ENCODE measurements at places on chromosomes 2 and 18. TPM values are rescaled to one million over a fixed set of nuclear protein-coding genes. Genes with fewer than 3 reads are reported as not detected.
A peak's percentile ranks its signal among the peaks of the same experiment; 100 is the strongest.

DNA sequence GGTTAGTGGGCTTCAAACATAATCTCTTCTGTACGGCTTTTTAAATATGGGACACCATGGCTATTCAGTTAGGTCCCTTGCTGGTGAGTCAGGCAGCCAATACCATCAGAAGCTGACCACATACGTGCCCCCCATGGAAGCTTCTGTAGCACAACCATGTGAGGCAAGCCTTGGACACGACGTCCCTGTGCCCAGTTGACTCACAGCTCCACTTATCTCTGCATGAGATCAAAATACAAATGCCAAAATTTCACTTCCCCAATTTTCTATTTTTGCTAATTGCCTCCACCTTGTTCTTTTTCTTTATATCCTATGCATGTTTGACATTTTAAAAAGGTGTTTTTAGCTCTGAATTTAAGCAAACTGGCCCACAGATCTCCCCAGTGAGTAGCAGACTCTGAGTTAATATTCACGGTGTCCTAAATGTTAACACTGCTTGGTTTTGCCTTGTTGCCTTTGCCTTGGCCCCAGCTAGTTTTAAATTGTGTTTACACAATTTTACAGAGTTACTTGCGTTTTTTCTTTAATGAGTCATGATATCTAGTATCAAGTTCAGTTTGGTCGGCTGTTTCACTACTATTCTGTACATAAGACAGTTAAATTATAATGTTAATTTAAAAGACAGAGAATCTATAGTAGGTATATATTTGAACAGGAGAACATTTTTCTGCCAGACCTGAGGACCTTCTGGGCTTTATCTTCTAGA is 77.5 kb downstream of the CDCA7 start:
- no peak for DNase-seq

The FLACC1 gene
- 0.63 TPM for polyA plus RNA-seq

GRCh38 chr2:176507786-176508185 is 238.5 kb downstream of the MTX2 start:
- no peak for DNase-seq

The CHRND gene
- polyA plus RNA-seq = not detected

DNA sequence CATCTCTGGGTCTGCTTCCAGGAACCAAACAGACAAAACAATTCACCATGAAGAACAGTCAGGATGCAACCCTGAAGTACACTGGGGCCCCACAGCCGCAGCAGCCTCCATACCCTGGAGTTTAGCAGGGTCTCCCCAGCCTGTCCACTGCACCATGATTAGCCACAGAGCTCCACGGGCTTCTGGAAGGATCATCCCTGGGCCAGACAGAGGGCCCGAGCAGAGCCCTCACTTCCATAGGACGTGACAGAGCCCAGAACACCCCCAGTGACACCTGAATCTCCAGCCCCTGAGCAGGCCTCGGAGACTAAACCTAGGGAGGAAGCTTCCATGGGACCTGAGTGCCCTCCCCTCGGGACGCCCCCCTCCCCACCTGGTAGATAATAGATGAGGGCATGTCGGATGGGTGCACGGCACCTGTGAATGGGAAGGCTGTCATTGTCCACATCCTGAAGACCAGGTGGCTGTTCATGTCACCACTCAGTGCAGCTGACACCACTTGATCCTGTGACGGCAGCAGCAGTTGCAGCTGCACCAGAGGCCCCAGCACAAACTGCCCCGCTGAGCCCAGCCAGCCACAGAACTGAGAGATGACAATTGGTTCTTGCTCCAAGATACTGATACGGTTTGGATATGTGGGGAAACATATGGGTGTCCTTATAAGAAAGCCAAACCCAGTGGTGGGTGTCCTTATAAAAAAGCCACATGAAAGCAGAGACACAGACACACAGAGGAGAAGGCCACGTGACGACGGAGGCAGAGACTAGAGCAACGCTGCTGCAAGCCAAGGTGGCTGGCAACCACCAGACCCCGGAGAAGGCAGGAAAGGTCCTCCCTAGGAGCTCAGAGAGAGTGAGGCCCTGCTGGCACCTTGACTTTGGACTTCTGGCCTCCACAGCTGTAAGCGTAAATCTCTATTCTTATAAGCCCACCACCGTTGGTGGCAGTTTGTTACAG is 23.2 kb downstream of the KIF1A start:
- DNase-seq = no peak

- DNase-seq = no peak
These were observed 178.5 kb downstream of the HDAC4 start for GRCh38 chr2:239222312-239222660.

- DNase-seq = no peak
These were observed 122.5 kb downstream of the ARHGAP15 start for GRCh38 chr2:143251681-143252080.

- DNase-seq = no peak
These were observed 10.2 kb downstream of the MTA3 start for GRCh38 chr2:42578621-42579020.

GRCh38 chr2:45301307-45302277 is 292.3 kb upstream of the SIX2 start:
- no peak for DNase-seq

The NXPH2 gene
- polyA plus RNA-seq = not detected

- DNase-seq = no peak
These were observed 132.7 kb downstream of the PTGR3 start for GRCh38 chr18:75076286-75076685.

The UBE2F gene
- 38.3 TPM for polyA plus RNA-seq

DNA sequence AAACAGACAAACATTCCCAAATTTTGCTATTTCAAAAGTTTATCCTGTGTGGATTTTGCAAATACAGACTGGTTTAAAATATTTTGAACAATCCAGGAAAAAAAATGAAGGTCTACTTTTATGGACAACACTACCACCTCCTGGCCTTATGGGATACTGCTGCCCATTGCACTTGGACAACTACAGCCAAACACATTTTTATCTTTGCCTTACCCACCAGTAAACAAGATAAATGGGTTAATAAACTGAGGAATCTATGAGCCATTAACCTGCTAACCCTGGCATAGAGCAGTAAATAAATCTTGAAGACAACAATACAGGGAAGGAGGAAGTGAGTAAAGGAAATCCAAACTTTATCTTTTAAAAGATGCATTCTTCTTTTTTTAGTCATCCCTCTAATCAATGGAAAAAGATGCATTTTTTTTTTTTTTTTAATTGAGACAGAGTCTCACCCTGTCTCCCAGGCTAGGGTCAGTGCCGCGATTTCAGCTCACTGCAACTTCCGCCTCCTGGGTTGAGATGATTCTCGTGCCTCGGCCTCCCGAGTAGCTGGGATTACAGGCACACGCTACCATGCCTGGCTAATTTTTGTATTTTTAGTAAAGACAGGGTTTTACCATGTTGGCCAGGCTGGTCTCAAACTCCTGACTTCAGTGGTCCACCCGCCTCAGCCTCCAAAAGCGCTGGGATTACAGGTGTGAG is 2.1 kb upstream of the SPIRE1 start:
- DNase-seq = peak; percentile 6

DNA sequence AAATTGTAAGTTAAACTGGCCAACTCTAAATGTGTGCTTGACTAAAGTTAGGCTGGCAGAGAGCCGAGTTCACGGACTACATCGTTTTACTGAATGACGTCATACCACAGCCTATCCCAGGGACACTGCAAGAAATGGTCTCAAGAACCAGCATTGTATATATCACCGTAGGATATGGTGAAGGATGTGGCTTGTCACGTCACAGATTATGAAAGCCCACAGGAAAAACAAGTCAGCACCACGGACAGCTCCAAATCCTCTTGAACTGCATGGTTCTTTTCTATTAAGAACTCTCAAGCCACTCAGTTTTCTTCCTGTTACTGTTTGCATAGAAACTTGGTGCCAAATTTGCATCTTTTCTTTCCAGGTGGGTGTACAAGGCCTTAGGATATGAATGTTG is 85.1 kb upstream of the ACAA2 start:
- peak; percentile 50 for DNase-seq

DNA sequence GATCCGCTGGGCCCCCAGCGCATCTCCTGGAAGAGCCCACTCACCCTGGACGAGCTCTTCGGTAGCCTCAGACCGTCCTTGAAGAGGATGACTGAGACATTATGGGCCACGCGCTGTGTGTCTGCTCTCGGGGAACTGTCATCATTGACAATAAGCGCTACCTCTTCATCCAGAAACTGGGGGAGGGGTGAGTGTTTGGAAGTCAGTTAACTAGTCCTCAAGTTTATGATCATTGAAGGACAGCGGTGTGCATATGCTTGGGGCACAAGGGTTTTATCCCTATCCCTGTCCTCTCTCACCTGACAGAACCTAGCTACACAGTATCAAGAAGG is 586 bp downstream of the STK16 start:
- DNase-seq = no peak

- no peak for DNase-seq
These were observed 95.5 kb downstream of the DYSF start for GRCh38 chr2:71548646-71549425.

The KIF5C gene
- 2.8 TPM for polyA plus RNA-seq

The ALKAL2 gene
- polyA plus RNA-seq = 14.5 TPM

The CCDC141 gene
- polyA plus RNA-seq = 0.20 TPM

The HRH4 gene
- 0.05 TPM for polyA plus RNA-seq

- DNase-seq = no peak
These were observed 699 bp upstream of the RAPGEF4 start for GRCh38 chr2:172734711-172735581.

The SERPINB13 gene
- polyA plus RNA-seq = not detected

The CFAP65 gene
- not detected for polyA plus RNA-seq

GRCh38 chr18:7645756-7646155 is 78.6 kb downstream of the PTPRM start:
- no peak for DNase-seq

GRCh38 chr2:215693999-215694580 is 258.2 kb upstream of the FN1 start:
- DNase-seq = no peak

The ANO7 gene
- polyA plus RNA-seq = 1.2 TPM

- no peak for DNase-seq
These were observed 23.7 kb downstream of the ICA1L start for GRCh38 chr2:202847693-202848524.

DNA sequence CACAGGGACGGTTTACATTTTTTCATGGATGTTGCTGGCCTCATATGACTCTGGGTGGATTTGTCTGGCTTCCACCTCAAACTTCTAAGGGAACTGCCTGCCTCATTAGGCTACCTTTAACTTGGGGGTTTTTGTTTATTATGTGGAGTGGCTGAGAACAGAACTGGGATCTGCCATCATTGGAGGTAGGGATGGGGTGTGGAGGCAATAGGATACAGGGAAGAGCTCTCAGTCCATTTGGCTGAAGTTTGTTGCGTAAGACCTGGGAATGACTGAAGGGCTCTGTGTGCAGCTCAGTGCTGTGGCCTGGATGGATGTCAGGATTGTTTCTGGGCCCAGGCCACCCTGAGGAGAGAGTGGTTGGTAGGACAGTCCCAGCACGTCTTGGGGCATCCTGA is 31.2 kb downstream of the ASB1 start:
- no peak for DNase-seq

- DNase-seq = no peak
These were observed 38.1 kb downstream of the SRBD1 start for GRCh38 chr2:45572979-45573378.

DNA sequence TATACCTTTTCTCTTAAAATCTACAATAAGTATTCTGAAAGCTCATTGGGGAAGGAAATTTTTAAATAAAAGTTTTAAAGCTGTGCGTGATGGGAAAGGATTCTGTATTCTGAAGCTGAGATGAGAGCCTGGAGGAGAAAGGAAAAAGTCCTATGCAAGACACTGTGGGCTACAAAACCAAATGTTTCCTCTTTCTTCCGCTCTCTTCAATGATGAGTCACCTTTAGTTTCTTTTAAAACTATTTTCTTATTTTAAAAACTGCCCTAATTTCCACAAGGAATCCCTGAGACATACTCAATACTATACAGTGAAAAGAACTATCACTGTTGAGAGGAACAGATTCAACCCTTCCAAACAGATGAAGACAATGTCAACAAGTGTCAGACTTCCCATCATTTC is 87.4 kb downstream of the INO80D start:
- DNase-seq = no peak

The CRYGA gene
- polyA plus RNA-seq = not detected

- DNase-seq = no peak
These were observed 2.1 kb upstream of the NGEF start for GRCh38 chr2:233015019-233015645.

The HMSD gene
- not detected for polyA plus RNA-seq

GRCh38 chr18:57705832-57706595 is 84.4 kb upstream of the NARS1 start:
- no peak for DNase-seq

GRCh38 chr2:180324182-180324581 is 317.1 kb upstream of the CWC22 start:
- DNase-seq = no peak

- peak; percentile 53 for DNase-seq
These were observed 100.9 kb downstream of the DPP10 start for GRCh38 chr2:114543236-114543766.

- DNase-seq = no peak
These were observed 191.3 kb downstream of the SLC39A10 start for GRCh38 chr2:195848119-195848899.

DNA sequence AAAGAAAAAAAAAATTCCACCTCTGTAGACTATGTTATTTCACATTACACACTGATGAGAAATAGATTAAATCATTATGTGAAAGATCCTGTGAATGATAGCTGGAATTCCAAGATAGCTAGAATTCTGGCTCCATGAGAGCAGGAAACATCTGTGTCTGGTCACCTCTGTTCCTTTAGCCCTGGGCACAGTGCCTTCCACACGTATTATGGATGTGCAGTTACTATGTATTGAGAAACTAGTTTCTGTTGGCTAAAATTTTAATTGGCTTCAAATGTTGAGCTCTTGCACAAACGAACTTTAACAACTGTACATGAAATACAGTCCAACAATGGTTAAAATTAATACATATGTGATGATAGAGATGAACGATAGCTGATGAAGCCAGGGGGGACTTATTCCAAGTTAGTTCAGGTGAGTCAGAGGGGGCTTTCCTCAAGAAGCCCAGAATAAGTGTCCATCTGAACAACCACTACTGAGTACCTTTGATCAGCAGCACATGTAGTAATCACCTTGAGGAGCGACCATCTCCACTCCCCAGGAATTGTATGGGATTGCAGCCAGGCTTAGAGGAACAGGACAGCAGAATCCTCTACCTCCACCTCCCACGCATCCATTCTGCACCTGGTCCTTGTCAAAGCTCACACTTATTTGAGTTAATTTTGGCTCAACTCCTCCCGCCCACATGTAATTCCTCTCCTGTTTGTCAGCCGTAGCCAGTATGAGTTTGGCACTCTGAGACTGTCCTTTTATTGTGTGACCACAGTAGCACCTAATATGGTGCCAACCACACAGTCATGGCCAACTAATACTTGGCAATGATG is 68.6 kb downstream of the NABP1 start:
- no peak for DNase-seq
